ENCODE measurements at places on chromosomes 7 and 10.
A peak's percentile ranks its signal among the peaks of the same experiment; 100 is the strongest.

DNA sequence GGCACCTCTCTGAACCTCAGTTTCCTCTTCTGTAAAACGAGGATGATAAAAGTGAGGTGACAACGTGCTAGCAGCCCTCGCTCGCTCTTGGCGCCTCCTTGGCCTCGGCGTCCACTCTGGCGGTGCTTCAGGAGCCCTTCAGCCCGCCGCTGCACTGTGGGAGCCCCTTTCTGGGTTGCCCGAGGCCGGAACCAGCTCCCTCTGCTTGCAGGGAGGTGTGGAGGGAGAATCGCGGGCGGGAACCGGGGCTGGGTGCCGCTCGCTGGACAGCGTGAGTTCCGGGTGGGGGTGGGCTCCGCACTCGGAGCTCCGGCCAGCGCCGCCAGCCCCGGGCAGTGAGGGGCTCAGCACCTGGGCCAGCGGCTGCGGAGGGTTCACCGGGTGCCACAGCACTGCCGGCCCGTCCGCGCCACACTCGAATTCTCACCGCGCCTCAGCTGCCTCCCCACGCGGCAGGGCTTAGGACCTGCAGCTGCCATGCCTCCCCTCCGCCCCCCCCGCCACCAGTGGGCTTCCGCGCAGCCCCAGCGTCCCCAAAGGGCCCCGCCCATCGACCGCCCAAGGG lies 24.3 kb upstream of the ACSL5 start:
- no peak for DNase-seq

DNA sequence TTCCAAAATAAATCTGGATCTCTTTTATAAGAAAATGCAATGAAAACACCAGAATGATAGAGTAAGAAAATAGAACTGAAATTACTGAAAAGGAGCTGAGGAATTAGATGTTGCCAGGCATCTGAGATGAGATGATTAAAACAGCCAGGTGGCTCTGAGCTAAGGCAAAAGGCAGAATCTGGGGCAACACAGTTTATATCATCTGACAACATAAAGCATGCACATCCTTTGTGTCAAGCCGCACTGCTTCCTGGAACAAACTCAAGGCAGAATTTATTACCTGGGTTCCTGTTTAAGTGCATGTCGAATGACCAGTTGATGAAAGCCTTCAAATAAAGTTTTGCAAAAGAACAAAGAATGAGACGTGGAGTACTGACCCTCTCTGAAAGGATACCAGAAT lies 247.0 kb downstream of the SNX10 start:
- DNase-seq: no peak

GRCh38 chr7:51321961-51322515 lies 5.4 kb upstream of the COBL start:
- DNase-seq: no peak

GRCh38 chr7:48299580-48300169 lies 128.4 kb downstream of the ABCA13 start:
- peak; percentile 61 for DNase-seq

DNA sequence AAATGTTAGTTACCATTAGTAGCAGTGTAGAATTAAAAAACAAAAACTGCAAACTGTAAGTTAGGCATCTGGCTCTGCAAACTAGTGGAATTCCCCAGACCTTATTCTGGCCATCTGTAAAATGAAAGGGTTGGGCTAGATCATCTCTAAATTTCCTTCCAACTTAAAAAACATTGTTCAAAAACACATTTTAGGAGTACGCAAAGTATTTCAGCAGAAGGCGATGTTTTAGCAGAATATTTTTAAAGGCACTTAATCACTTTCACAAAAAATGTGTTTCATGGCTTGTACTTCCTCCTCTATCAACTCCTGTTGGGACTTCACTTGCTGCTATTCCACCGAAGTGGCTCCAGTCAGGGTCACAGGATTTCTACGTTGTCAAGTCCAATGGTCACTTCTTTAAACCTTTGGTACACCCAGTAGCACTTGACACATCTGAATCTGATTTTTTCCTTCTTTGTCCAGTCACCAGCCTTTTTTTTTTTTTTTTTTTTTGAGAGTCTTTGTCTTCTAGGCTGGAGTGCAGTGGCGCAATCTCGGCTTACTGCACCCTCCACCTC lies 169.0 kb downstream of the AHR start:
- DNase-seq: no peak

DNA sequence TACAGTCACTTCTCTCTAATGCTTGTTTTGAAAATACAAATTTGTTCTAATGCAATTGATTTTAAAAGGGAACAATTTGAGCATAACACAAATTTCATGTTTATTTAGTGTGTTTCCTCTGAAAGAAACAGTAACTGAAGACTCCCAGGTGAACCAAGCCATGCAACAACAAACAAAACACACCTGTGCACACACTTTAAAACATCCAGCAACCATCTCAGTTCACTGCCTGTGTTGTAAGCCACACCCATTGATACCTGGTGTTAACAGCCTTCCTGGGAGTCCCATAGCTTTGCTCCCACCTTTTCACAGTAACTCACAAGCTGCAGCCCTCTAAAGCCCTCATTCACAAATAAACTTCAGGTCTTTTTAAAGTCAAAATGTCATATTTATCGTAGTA lies 89.3 kb downstream of the DOCK4 start:
- DNase-seq: no peak

DNA sequence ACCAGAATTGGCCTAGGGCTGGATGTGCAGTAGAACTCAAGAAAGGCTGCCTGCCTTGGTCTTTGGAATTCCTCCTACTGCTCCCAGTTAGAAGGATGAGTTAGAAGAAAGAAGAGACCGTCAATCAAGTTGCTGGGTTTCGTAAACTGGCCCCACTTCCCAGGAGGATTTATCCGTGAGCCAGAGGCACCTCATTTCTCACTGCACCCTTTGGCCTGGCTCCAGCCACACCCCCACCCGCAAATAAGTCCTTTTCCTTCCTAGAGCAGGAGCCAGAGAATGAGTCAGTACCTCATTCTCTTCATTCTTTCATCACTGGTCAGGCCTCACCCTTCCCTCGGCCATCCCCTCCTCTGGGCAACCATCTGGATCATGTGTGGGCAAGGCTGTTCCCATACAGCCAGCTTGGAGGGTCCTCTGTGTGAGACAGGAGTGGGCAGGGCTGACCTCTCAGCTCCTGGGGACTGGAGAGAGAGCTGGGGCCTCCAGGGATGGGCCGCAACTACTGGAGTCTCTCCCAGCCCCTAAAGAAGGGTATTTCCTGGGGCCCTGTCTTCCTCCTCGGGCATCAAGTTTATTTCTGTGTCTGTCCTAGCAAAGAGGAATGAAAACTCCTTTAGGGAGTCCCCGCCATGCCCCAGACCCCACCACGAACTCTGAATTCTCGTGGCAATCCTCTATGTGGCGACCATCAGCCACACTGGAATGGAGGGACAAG lies 87.2 kb upstream of the DUSP5 start:
- no peak for DNase-seq

DNA sequence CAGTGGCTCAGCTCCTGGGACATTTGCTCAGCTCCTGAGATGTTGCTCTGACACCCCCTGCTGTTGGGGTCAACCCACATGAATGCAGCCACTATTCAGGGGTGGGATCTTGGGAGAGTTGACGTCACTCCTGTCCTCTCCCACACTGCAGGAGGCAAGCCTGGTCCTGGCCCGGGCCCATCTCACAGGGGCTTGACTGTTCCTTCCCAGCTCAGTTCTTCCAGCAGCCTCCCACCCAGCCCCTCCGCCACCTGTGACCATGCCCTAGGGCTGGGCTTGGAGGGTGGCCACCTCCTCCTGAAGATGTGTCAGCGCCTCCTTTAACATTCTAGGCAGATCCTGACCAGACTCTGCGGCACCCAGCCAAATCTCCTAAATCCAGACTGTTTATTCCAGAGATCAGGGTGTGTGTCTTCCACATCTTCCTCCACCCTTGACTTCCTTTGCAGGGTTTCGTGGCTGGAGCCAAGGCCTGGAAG lies 19.1 kb upstream of the OPALIN start:
- no peak for DNase-seq

DNA sequence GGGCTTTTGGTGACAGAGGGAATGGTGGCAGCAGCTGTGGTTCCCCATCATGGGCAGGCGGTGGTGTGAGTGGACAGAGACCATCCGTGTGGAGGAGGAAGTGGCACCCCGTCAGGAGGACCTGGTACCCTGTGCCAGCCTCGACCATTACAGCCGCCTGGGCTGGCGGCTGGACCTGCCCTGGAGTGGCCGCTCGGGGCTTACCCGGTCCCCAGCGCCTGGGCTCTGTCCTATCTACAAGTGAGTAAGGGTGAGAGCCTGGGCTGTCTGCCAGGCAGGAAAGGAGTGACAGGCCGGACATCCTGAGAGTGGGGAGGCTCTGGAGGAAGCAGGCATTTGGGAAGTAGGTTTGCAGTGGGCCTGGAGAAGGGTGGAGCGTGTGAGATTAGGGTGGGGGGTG lies 2.9 kb upstream of the ZNF467 start:
- DNase-seq: no peak

- no peak for DNase-seq
Measured at GRCh38 chr7:158733220-158733519, 28.6 kb upstream of the NCAPG2 start.

GRCh38 chr10:65430979-65431378 lies 1494.9 kb upstream of the LRRTM3 start:
- no peak for DNase-seq

DNA sequence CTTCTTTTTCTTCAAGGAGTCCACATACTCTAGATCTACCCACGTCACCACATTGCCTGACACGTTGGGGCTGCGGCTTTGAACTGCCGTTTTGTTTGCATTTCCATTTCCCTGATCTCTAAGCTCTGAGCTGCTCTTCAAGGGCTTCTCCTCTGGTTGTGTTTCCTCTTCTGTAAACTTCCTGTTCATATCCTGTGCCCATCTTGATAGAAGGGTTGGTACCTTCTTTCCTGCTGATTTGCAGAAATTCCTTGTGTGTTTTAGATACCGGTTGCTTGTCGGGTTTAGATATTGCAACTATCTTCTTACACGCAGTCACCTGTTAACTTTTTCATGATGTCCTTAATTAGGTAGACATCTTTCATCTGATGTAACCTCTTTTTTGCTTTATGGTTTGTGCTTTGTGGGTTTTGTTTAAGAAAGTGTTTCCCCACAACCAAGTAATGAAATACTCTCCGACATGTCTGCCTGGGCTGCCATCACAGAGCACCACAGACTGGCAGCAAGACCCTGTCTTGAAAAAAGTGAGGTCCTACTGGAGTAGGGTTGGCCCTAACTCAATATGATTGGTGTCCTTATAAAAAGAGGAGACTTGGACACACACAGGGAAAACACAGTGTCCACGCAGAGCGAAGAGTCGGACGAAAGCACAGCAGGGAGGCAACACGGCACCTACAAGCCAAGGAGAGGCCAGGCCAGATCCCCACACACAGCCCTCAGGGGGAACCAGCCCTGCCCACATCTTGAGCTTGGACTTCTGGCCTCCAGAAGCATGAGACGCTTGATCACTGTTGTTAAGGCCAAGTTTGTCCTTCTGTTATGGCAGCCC lies 99.1 kb upstream of the PDGFA start:
- DNase-seq: peak; percentile 37

- DNase-seq: no peak
Measured at GRCh38 chr10:109961174-109962001, 38.1 kb upstream of the XPNPEP1 start.

DNA sequence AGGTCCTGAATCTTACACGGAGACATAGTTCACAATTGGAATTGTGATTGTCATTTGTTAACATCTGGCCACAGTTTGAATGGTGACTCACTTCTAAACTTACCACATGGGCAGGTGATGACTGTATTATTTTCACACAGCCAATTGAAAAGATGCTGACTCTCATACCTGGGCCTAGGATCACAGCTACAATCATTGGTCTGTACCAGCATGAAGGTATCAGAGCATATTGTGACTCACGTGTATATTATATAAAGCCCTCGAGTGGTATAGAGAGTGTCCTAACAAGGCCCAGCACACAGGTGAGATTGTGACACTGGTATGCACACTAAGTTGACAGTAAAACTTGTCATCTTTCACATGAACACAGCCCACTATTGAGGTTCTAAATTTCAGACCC lies 9.4 kb upstream of the ZNF107 start:
- no peak for DNase-seq

Data from GM13977 (cell line).